ENCODE measurements at places on chromosomes 2 and 18.

GRCh38 chr18:78768221-78768620, 211.4 kb upstream of the SALL3 start:
- DNase-seq: no peak

- DNase-seq: peak; percentile 7
These were observed 19.0 kb downstream of the INO80C start for GRCh38 chr18:35478520-35479435.

DNA sequence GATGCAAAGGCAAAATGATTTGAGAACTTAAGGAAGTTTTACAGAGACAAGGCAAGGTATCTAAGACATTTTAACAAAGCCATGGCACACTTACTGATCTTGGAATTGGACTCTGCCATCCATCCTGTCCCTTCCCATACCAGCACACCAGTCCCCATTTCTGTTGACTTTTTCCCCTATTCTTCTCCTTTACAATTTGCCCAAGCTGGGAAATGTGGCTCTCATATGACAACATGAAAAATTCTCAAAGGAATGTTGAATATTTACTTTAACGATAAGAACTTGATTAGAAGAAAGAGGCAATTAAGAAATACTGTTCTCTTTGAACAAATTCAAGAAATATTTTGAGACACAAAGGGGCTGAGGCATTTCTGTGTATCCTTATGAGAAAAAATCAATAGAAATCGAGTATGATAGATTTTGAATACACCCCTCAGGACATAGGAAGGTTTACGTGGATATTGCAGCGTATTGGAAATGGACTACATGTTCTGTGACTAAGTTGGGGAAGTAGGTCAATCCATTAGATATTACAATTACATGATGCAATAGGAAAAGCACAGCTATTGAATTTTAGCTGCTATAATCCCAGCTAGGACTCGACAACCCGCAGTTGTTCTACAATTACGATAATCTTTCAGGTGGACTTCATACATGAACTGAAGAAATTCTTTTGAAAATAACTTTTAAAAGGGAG, 201.6 kb downstream of the TRIB2 start:
- DNase-seq: no peak

DNA sequence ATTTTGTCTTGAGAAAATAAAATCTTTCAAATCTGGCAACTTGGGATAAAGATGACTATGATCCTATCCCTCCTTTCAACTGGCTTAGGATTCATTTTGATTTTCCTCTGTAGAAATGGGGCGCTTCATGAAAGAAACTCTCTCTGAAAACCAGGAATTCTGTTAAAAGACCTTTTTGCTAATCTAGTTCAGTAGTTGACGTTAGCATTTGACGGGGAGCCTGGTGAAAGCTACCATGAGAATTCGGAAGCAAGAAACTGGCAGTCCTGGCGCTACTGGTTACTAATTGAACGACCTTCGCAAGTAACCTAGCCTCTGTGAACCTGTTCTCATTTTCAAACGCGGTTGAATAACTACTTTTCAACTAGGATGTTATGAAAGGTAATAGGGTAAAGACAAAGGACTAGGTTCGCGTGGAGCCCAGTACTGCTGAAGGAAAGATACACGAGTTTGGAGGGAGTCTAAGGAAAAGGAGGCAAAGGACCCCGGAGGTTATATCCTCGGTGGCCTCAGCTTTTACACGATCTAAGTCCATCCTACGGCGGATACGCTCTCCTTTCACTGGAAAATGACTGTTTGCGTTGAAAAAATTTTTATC, 604 bp upstream of the STK11IP start:
- no peak for DNase-seq

- DNase-seq: no peak
These were observed 43.8 kb upstream of the SCN9A start for GRCh38 chr2:166419616-166419934.

DNA sequence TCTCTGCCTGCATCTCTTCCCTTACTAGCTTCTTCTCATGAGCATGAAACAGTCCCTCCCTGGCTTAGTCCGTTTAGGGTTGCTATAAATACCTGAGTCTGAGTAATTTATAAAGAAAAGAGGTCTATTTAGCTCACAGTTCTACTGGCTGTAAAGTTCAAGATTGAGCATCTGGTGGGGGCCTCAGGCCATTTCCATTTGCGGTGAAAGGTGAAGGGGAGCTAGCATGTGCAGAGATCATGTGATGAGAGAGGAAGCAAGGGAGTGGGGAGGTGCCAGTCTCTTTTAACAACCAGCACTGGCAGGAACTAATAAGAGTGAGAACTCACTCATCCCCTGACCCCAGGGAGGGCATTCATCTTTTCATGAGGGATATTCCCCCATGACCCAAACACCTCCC, 26.8 kb downstream of the RHBDD1 start:
- no peak for DNase-seq

DNA sequence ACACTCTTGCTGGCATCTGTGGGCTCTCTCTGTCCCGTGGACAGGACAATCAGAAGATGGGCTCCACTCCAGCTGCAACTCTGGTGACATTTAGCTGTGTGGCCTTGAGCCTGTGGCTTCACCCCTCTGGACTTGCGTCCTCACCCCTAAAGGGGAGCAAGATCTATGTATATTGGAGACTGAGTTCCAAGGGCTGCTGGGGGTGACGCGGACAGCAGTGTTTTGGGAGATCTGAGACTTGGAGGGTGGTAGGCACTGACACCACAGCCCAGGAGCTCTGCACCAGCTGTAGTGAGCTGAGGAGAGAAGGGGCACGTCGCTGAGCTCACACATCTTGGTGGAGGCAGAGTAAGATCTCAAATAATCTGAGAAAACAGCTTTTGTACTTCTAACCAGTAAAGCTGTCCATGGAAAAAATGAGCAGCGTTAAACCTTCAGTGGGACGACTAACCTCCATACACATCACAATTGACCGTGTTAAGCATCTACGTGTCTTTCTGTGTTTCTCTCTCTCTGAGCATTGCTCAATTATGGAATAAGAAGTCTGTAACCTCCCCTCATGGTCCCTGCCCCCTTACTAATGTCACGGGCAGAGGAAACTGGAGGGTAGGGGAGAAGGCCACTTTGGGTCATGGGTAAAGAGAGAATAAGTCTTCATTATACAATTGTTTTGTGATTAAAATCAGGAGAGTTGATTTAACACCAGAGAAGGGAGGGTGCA, 85.8 kb downstream of the SH3RF3 start:
- no peak for DNase-seq

GRCh38 chr2:38740851-38741731, 10.1 kb downstream of the SRSF7 start:
- no peak for DNase-seq

- DNase-seq: no peak
These were observed 29.7 kb upstream of the PSME4 start for GRCh38 chr2:54000524-54000923.

DNA sequence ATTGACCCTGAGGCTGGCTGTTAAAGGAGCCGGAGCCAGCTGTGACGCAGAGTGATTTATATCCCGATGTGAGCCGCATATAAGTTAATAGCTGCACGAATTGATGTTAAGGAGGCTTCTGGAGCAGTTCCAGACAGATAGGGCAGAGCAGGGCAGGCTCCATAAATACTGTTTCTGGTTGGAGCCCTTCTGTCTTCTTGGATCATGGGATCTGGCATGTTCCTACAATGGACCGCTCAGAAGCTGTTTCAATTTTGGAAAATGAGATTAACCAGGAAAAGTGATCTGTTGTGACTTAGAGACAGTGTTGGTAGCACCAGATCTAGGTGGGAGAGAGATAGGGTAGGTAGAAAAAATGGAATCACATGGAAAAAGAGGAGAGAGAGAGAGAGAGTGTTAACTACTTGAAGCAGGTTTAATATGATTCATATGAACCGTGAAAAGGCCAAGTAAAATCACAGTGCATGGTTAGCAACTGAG, 4.8 kb upstream of the IGFBP5 start:
- DNase-seq: no peak

- DNase-seq: no peak
These were observed 73.1 kb downstream of the RAB3GAP1 start for GRCh38 chr2:135124924-135125886.

- DNase-seq: no peak
These were observed 40.2 kb downstream of the SLC14A1 start for GRCh38 chr18:45764000-45764686.

DNA sequence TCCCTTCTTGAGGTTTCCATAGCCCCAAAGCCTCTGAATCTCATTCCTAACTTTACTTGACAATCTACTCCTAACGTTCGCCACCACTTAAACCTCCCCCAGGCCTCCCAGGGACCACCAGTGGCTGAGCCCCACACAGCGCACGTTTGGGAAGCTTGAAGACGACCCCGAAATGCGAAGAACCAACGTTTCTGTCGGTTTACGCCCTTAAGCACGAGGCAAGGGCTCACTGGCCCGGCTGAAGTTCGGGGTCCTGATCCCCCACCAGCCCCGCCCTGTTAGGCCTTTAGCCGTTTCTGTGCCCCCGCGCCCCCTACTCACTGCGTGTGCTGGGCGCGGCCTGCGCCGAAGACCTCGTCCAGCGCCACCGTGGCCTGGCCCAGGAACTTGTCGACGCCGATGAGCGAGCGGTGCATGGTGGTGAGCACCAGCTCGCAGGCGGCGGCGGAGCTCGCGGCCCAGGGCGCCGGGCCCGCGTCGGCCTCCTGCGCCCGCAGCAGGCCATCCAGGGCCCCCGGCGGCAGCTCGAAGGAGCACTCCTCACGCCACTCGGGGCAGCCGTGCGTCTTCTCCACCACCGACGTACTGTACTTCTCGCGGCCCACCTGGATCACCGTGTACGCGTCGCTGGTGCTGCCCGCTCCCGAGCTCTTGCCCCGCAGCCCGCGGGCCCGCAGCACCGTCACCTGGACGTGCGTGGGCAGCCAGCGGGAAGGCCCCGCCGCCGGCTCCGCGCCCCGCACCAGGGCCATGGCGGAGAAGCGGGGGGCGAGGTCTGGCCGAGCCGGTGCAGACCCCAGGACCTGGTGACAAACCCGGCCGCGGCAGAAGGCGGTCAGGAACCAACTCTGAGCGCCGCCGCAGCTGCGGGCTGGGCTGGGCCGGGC, 479 bp downstream of the RAB11FIP5 start:
- DNase-seq: no peak

GRCh38 chr18:12253027-12253426, 1.1 kb upstream of the CIDEA start:
- no peak for DNase-seq

GRCh38 chr18:47779381-47779780, 151.1 kb downstream of the SMAD2 start:
- no peak for DNase-seq

DNA sequence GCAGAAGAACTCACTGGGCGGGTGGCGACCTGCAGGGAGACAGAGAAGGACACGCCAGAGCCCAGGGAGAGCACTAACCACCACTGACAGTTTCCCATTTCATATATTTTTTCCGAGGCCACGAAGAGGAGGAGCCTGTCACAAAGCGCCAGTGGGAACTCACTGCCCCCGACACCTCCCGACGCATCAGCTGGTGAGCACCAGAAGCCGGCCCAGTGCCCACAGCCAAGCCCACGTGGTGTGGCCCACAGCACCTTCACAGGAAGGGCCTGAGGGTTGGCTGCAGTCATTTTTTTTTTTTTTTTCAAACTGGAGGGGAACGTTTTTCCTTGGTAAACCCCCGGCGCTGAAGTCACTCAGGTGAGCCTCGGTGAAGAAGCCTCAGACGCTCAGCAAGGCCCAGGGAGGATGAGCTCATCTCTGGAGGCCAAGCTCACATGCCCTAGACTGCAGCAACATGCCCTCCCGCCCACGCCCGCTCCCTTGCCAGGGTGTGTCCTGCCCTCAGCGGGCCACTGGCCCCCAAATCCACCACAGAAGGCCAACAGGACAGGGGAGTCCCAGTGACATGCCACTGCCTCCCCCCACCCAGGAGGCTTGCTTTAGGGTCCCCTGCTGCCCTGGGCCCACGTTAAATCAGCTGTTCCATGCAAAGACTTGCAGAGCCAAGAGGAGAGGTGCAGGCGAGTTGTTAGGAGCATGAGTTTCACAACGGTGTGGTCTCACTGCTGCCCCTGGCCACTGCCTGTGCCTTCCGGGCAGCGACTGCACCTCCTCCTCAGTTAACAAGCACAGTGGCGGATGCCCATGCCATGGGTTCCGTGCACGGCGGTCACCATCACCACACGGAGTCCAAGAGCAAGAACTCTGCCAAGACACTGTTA, 68.1 kb downstream of the PARD6G start:
- DNase-seq: no peak

- no peak for DNase-seq
These were observed 10.8 kb downstream of the AGFG1 start for GRCh38 chr2:227482638-227483340.

GRCh38 chr2:160076241-160076640, 13.8 kb upstream of the PLA2R1 start:
- no peak for DNase-seq

- DNase-seq: no peak
These were observed 142.9 kb upstream of the SH3BP4 start for GRCh38 chr2:234808907-234809306.

GRCh38 chr2:203016716-203017115, 2.0 kb downstream of the NBEAL1 start:
- no peak for DNase-seq

GRCh38 chr18:26301681-26302080, 75.4 kb downstream of the TAF4B start:
- no peak for DNase-seq

DNA sequence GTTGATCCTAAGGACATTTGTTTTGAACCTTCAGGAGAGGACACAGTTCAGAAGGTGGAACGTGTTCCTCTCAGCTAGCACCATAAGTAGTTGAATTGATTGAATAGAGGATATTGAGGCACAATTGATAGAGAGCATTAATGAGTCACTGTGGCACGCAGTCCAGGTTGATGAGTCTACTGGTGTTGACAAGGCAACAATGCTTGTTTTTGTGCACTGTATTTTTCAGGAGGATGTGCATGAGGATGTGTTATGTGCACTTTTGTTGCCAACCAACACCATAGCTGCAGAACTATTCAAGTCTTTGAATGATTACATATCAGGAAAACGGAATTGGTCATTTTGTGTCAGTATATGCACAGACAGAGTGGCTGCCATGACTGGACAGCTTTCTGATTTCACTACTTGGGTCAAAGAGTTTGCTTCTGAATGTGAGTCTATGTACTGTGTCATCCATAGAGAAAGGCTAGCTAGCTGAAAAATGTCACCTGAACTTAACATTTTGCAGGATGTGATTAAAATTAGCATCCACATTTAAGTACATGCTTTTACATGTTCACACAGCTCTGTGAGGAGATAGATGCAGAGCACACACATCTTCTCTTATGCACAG, 140.1 kb upstream of the B3GNT2 start:
- DNase-seq: no peak

DNA sequence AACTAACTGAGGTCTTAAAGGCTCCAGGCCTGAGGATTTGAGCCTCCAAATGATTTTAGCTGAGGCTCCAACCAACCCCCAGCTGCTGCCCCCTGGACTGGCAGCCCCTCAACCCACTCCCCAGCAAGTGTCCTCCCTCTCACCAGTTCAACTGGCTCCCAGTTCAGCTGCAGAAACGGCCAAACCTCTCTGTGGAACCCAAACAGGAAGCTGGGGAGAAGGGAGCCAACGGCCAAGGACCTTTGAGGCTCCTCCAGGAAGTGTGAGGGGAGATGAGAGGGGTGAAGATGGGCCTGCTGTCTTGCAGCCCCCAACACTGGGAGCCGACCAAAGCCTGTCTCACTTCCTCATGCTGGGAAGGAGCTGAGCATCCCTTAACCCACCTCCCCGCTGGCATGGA, 24.9 kb downstream of the ZFP36L2 start:
- no peak for DNase-seq

GRCh38 chr2:189179570-189179950, at the start of gene COL5A2:
Gene COL5A2, minus strand, starts transcription at chr2:189179761. Its CDS starts 157 bp downstream, at chr2:189179604.
- no peak for DNase-seq

Measured in activated naive CD8-positive, alpha-beta T cell treated with anti-CD3 and anti-CD28 coated beads, Interleukin-2, amount 50 U/mL, for 16 hours (primary cell).